ENCODE measurements at places on chromosomes 6 and 20.

- no peak for DNase-seq
Observed at GRCh38 chr20:44641325-44641724, 10.2 kb downstream of the ADA start.

DNA sequence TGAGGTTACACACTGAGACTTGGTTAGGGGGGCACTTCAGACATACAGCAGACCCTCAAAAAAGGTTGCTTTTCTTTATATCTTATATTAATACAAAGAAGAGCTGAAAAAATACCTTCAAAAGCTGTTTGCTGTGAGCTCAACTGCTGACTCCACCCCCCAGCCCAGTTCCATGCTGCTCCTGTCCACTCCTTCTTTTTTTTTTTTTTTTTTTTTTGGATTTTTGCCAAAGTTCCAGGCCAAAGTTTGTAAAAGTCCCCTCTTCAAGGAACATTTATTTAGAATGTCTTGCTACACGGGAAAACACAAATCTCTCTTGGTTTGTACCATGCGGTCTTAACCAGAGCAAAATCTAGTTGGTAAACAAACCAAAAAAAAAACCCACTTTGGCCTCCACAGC is 85.3 kb upstream of the AKAP12 start:
- DNase-seq: no peak

DNA sequence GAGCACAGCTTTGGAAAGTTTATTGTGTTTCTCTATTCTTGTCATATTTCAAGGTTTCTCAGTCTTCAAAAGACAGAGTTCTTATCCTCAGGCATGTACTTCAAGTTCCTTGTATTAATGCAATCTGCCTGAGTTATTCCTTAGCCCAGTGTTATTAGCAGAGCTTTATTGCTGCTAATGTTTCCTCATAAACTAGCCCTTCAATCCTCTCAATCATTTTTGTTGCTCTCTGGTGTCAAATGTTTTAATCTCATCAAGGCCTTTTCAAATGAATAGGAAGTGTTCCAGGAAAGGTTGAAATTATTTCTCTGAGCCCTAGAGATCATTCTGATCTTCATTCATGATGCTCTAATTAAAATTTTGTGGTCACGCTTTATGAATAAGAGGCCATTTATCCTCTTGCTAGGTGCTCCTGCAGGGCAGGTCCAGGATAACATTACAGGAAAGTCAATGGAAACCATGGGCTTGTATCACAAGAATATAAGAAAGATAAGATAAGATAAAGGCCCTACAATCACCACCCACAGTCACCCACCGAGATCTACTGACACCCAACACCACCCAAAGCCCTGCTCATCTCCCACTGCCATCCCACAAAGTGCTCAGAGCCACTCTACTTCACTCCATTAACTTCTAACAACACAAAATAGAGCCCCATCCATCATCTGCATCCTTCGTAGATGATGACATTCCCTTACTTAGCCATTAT is 125.9 kb downstream of the COL9A1 start:
- no peak for DNase-seq

DNA sequence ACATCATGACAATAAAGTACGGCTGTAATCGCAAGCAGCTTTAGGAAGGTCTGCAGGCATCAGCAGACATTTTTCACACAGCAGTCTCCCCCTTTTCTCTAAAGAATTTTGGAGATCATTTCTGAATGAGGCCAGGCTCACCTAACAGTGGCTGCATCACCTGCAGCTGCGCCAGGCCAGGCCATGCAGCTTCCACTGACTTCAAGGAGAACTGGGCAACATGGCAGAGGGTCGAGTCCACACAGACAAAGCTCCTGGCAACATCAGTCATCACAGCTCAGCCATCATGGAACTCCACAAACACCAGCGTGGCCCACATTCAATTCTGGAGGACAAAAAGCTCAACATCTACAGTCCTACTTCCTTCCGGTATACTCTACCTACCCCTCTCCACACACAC is 17.8 kb upstream of the FOXC1 start:
- DNase-seq: no peak

- no peak for DNase-seq
Observed at GRCh38 chr6:10550764-10551163, 29.6 kb downstream of the GCNT2 start.

DNA sequence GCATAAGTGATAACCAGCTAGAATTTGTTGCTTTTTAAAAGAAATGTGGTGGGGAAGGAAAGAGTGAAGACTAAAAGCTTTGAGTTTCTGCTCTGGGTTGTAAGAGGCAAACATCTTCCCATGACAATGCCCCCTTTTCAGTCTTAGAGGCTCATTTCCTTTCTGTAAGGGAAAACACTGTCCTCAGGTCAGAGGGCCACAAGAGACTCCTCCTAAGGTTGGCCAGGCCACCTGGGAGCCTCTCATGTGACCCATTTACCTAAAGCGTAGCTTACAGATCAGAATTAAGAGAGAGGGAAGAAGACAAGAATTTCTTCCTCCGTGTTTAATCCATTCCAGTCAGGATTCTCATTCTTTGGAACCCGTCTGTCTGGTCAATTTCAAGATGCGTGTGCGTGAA is 220.4 kb upstream of the HEY2 start:
- no peak for DNase-seq

GRCh38 chr6:91626911-91627310 is 1040.0 kb upstream of the MAP3K7 start:
- DNase-seq: no peak

GRCh38 chr6:34022250-34022872 is 123.5 kb downstream of the GRM4 start:
- DNase-seq: no peak

DNA sequence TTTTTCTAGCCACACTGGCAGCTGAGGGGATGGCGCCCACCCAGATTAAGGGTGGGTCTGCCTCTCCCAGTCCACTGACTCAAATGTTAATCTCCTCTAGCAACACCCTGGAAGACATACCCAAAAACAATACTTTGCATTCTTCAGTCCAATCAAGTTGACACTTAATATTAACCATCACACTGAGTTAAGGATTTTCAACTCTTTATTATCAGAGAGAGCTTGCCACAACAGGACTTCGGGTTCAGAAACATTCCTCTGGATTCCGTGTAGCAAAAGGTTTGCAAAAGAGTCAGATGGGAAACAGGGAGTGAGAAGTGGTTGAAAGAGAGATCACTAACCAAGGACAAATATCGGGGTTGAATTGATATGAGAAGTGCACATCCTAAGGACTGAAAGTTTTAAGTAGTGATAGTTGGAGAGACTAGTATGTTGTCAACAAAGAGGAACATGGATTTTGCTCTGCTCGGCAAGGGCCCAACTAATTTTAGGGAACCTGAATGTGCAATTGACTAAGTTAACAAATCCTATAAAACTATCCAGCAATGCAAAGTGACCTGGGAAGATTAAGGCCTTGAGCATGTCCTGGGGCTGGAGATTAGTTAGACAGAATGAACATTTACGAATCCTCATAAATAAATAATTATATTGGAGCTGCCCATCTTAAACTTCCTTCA is 137.0 kb upstream of the TENT5A start:
- no peak for DNase-seq

DNA sequence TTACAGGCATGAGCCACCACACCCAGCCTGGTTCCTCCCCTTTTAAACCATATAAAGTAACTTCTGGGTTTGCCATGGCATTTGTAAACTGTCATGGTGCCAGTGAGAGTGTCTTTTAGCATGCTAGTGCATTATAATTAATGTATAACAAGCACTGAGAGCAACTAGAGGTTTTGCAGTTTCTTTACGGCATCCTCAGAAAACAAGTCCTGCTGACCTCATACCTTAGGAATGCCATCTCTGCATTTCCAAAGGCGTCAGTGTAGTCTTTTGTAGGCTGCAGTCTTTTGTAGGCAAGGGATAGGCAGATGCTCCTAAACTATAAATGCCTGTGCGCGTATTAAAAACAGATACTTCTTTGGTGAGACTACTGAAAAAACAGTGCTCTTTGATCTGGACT is 75.0 kb upstream of the EZR start:
- DNase-seq: peak; percentile 53

GRCh38 chr20:20519269-20519668 is 151.4 kb downstream of the INSM1 start:
- no peak for DNase-seq

DNA sequence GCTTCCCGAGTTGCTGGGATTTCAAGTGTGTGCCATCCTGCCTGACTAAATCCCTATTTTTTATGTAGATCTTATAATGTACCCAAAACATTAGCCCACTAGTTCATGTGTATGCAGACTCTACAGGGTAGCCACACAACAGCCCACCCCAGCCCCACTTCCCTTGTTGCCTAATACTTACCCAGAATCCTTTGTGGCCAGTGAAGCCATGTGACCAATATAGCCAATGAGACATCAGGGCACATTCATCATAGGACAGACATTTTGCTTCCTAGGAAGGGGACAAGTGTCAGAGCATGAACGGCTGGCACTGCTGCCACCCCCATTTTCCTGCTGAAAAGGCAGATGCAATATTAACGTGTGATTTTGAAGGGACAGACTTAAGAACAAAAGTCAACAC is 36.0 kb upstream of the TCP11 start:
- no peak for DNase-seq

GRCh38 chr20:56427797-56428196 is 15.7 kb downstream of the CASS4 start:
- no peak for DNase-seq

GRCh38 chr6:134447423-134447822 is 129.5 kb upstream of the SGK1 start:
- DNase-seq: peak; percentile 42

DNA sequence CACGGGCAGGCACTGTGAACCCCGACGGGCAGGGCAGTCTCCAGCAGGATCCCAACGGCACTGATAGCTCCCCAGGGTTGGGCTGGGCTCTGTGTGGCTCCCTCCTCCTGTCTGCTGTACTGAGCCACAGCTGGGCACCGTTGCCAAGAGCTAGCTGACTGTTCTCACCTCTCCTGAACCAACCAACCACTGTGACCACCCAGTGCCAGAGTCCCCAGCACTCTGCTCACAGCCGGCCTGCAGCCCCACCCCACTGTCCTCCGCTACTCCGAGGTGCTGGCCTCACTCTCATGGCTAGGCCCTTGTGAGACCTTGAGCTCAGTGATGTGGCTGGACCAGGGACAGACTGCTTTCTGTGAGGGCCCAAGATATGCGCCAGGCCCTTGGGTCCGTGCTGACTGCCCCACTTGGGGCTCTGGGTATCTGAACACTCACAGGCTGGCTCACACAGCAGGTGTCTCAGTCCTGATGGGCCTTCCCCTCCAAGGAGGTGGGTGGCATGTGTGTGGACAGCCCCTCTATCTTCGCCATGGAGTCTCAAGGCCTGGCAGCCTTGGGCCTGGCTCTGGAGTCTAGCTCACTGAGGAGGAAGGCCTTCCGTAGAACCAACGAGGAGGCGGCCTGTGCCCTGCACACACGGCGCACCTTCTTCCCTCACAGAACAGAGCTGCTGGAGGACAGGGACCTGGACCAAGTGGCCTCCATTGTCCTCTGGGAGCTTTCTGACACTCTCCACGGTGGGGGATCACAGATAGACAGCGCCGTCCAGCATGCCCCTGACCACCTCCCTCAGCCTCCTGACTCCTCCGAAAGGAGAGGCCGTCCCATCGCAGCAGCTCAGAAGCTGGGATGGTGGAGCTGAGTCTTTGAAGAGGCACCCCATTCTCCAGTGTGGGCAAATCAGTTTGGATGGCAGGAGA is 53.5 kb downstream of the TCP11 start:
- DNase-seq: no peak
